Activated CD8-positive, alpha-beta T cell treated with anti-CD3 and anti-CD28 coated beads, Interleukin-2, amount 10 ng/mL, durations not matched to agents 7 days and 5 days (primary cell): ENCODE measurements at places on chromosomes 7 and 10. TPM values are rescaled to one million over a fixed set of nuclear protein-coding genes. Genes with fewer than 3 reads are reported as not detected.
A peak's percentile ranks its signal among the peaks of the same experiment; 100 is the strongest.

GRCh38 chr10:33015761-33016547 lies 57.9 kb upstream of the ITGB1 start:
- H3K27ac ChIP-seq: no peak overlapping the region
- no peak for DNase-seq
- no peak overlapping the region for H3K4me3 ChIP-seq
- H3K36me3 ChIP-seq: no peaks in the 10 kb centered on the region
- H3K27me3 ChIP-seq: peaks cover 2% of the 10 kb centered on the region

DNA sequence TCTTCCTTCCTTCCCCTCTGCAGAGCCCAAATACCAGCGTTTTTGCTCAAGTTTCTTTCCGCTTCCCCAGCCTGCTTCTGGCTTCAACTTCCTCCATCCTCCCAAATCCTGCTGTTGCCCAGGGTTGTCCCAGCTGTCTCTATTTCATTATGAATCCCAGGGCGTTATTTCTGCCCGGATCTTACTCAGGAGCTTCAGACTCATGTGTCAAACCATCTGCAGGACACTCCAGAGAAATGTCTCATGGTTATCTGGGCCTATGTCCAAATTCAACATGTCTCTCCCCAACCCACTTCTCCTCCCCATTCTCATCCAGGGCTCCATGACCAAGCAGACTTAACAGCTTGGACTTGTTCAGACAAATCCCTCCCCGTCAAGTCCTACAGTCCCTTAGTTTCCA lies 15.6 kb downstream of the ARHGAP22 start:
- DNase-seq: no peak
- no peaks in the 10 kb centered on the region for H3K36me3 ChIP-seq
- no peaks in the 10 kb centered on the region for H3K4me1 ChIP-seq
- no peak overlapping the region for H3K4me3 ChIP-seq

DNA sequence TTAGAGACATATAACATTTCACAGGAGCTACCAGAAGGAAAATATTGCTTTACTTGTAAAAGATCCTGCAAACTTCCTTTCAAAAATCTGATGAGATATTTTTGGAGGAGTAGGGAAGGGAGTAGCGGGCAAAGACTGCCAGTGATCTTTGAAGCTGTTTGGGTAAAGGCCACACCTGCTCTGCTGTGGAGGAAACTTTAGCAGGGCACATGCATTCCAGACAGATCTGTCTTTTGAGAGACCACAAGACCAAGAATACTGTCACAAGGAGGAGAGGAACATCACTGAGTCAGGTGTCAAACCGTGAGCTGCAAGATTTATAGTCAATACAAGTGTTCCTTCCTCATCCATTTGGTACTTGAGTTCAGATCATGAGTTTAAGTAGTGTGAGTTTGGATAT lies 654.4 kb downstream of the DNAJB9 start:
- no peak for DNase-seq
- no peaks in the 10 kb centered on the region for H3K27me3 ChIP-seq
- no peak overlapping the region for H3K4me3 ChIP-seq
- H3K27ac ChIP-seq: no peak overlapping the region
- H3K36me3 ChIP-seq: no peaks in the 10 kb centered on the region

DNA sequence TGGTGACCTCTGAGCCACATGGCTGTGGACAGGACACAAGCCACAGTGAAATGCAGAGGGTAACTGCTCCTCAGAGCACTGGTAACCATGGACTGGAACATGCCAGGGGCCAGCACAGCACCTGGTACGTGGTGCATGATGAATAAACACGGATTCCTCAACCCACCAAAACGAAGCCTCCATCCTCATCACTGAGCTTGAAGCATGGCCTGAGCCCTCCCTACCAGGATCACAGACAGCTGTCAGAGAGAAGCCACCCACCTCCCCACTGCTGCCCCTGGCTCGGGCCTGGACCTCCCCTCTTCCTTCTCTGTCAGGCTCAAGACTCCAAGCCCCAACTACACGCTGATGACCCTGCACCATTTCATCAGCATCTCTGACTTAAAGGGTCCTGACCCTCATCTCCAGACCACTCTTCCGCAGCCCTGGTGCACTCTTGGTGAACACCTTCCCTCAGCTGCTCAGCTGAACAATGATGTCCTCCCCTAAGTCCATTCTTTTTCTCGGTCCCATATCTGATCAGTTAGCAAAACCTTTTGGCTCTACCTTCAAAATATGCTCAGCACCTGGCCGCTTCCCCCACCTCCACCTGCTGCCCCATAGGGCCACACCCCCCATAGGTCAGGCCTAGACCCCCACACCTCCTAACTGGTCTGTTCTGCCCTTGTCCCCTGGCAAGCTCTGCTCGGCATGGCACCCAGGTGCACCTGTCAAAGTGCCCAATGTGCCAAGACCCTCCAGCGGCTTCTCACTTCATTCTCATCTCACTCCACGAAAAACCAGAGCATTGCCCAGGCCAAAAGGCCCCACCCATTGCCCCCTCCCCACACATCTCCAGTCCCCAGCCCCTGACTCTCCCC lies 141.1 kb downstream of the MAPK8 start:
- H3K36me3 ChIP-seq: no peaks in the 10 kb centered on the region
- DNase-seq: no peak
- peaks cover 9% of the 10 kb centered on the region for H3K4me1 ChIP-seq
- no peak overlapping the region for H3K4me3 ChIP-seq
- H3K27me3 ChIP-seq: no peaks in the 10 kb centered on the region

- no peak for DNase-seq
- no peaks in the 10 kb centered on the region for H3K4me1 ChIP-seq
- H3K4me3 ChIP-seq: no peak overlapping the region
- peaks cover 22% of the 10 kb centered on the region for H3K27me3 ChIP-seq
- H3K27ac ChIP-seq: no peak overlapping the region
Observed at GRCh38 chr10:4522296-4523000, 303.6 kb upstream of the AKR1E2 start.

DNA sequence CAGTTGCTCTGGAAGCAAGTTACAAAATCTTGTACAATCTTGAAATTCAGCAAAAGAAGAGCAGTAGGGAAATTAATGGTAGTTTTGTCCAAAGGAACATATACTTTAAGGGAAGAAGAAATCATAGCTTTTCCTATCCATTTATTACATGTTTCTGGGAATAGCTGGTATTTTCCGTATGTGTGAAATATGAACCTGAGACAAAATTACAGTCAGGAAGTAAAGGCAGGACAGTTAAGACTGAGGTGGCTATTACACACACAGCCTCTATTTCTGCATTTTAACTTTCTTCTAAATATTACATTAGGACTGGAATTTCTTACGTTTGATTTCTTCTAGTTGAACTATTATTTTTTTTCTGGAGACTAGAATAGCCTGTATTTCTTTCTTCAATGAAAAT lies 1197.3 kb downstream of the SORCS3 start:
- DNase-seq: no peak
- peak overlapping the region; percentile 65 for H3K27ac ChIP-seq
- peaks cover 10% of the 10 kb centered on the region for H3K4me1 ChIP-seq
- H3K36me3 ChIP-seq: no peaks in the 10 kb centered on the region
- H3K27me3 ChIP-seq: no peaks in the 10 kb centered on the region

DNA sequence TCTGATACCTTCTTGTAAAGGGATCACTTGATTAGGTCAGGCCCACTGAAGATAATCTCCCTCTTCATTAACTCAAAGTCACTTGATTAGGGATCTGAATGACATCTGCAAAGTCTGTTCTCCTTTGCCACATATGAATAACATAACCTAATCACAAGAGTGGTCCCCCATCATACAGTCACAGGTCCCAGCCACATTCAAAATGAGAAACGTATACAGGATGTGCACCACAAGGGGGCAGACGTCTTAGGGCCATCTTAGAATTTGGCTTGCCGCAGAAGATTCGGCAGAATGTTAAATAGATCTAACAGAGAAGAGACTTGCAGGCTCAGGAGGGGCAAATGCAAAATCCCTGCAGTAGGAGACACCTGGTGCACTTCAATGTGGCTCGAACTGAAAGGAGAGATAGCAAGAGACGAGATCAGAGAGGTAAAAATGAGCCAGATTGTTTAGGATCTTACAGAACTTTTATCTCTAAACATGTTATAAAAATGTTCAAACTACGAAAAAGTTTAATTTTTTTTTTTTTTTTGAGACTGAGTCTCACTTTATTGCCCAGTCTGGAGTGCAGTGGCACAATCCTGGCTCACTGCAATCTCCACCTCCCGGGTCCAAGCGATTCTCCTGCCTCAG lies 10.4 kb upstream of the SMC3 start:
- H3K4me3 ChIP-seq: no peak overlapping the region
- DNase-seq: peak; percentile 83
- peaks cover 4% of the 10 kb centered on the region for H3K4me1 ChIP-seq

DNA sequence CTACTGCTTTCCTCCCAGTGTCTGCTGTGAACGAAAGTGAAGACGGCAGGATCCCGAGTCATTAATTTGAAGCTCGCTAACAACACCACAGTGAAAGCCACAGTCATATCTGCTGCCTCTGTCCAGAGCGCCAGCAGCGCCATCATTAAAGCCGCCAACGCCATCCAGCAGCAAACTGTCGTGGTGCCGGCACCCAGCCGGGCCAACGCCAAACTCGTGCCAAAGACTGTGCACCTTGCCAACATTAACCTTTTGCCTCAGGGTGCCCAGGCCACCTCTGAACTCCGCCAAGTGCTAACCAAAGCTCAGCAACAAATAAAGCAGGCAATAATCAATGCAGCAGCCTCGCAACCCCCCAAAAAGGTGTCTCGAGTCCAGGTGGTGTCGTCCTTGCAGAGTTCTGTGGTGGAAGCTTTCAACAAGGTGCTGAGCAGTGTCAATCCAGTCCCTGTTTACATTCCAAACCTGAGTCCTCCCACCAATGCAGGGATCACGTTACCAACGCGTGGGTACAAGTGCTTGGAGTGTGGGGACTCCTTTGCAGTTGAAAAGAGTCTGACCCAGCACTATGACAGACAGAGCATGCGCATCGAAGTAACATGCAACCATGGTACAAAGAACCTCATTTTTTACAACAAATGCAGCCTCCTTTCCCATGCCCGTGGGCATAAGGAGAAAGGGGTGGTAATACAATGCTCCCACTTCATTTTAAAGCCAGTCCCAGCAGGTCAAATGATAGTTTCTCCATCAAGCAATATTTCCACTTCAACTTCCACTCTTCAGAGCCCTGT lies 94.8 kb upstream of the KCNMA1 start:
- DNase-seq: no peak
- H3K27ac ChIP-seq: no peak overlapping the region
- no peak overlapping the region for H3K4me3 ChIP-seq
- H3K27me3 ChIP-seq: peaks cover 8% of the 10 kb centered on the region

DNA sequence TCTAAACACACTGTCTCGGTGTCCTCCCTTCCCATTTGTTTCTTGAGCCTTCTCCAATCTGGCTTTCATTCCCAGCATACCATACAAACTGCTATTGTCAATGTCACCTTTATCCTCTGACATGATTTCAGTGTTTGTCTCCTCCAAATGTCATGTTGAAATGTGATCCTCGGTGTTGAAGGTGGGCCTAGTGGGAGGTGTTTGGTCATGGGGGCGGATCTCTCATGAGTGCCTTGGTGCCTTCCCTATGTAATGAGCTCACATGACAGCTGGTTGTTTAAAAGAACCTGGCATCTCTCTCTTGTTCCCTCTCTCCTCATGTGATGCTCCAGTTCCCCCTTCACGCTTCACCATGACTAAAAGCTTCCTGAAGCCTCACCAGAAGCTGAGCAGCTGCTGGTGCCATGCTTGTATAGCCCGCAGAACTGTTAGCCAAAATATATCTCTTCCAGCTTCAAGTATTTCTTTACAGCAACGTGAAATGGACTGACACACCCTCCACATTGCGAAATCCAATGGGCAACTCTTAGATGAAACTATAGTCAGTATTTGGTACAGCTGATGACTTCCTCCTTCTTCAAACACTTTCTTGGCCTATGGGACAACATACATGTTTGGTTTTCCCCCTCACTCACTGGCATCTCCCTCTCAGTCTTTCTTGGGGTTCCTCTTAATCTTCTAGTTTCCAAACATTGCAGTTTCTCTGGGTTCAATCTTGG lies 27.8 kb downstream of the RNLS start:
- H3K4me1 ChIP-seq: peaks cover 2% of the 10 kb centered on the region
- H3K27ac ChIP-seq: no peak overlapping the region
- DNase-seq: no peak
- no peaks in the 10 kb centered on the region for H3K36me3 ChIP-seq
- H3K27me3 ChIP-seq: no peaks in the 10 kb centered on the region

- no peaks in the 10 kb centered on the region for H3K4me1 ChIP-seq
- DNase-seq: no peak
Observed at GRCh38 chr7:12025246-12025645, 185.8 kb upstream of the TMEM106B start.

DNA sequence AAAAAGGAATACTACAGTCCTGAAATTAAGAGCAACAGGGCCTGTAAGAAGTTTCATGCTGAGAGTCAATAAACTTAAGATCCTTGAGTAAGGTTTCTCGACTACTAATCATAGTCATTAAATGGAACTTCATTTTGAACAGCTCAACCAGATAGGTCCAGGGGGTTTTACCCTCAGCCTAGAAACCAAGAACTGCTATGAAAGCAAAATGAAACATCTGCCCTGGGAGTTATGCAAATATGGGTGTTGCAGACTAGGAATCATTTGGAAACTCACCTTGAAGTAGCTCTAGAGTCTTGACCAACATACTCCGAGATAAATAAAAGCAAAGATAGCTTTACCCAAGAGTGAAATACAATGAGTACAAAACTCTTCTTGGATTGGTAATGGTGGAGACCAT lies 128.0 kb downstream of the HGF start:
- H3K4me1 ChIP-seq: no peaks in the 10 kb centered on the region
- H3K4me3 ChIP-seq: no peak overlapping the region
- no peaks in the 10 kb centered on the region for H3K36me3 ChIP-seq
- H3K27ac ChIP-seq: no peak overlapping the region
- no peak for DNase-seq

GRCh38 chr10:36163827-36164226 lies 521.7 kb upstream of the FZD8 start:
- H3K27me3 ChIP-seq: no peaks in the 10 kb centered on the region
- DNase-seq: no peak
- no peak overlapping the region for H3K27ac ChIP-seq
- H3K36me3 ChIP-seq: no peaks in the 10 kb centered on the region

GRCh38 chr10:1483246-1483645 lies 254.1 kb downstream of the ADARB2 start:
- H3K27ac ChIP-seq: no peak overlapping the region
- H3K4me3 ChIP-seq: no peak overlapping the region
- no peaks in the 10 kb centered on the region for H3K4me1 ChIP-seq
- no peak for DNase-seq

DNA sequence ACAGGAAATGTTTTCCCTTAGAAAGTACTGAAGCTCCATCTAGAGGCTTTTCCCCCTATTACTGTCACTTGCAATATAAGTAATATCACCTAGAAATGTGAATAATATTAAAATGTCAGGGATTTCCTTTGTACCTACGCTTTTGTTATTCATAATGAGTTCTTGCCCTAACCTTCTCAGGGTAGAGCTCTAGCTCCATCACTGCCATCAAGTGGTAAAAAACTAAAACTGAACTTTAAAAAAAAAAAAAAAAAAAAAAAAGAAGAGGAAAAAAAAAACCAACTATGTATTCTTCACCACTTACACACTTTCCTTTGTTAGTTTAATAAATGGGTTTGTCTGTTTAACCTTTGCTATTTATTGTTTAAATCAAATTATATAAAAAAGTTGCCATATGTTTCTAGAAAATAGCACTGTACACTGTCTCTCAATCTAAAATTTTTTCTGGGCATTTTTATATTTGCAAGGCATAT lies 49.9 kb downstream of the DNAJC1 start:
- H3K36me3 ChIP-seq: no peaks in the 10 kb centered on the region
- H3K4me1 ChIP-seq: no peaks in the 10 kb centered on the region
- H3K27me3 ChIP-seq: no peaks in the 10 kb centered on the region
- DNase-seq: no peak
- no peak overlapping the region for H3K4me3 ChIP-seq
- H3K27ac ChIP-seq: no peak overlapping the region

The FKBP6 gene
- not detected for total RNA-seq

The EEF1AKMT2 gene
- total RNA-seq: 25.5 TPM

The ALOX5 gene
- 9.9 TPM for total RNA-seq

The SLC18A3 gene
- total RNA-seq: not detected

The FIGNL1 gene
- total RNA-seq: 40.7 TPM

The CPA2 gene
- not detected for total RNA-seq

The SSC4D gene
- total RNA-seq: not detected
